ENCODE measurements at places on chromosomes 3 and 15. TPM values are rescaled to one million over a fixed set of nuclear protein-coding genes. Genes with fewer than 3 reads are reported as not detected.

GRCh38 chr3:110494093-110494490, 577.5 kb upstream of the NECTIN3 start:
- H3K27ac ChIP-seq: no peak overlapping the region
- H3K36me3 ChIP-seq: no peaks in the 10 kb centered on the region
- H3K27me3 ChIP-seq: peaks cover 1% of the 10 kb centered on the region
- DNase-seq: no peak

- H3K27ac ChIP-seq: no peak overlapping the region
- no peak overlapping the region for H3K4me3 ChIP-seq
- peaks cover 13% of the 10 kb centered on the region for H3K27me3 ChIP-seq
Measured at GRCh38 chr3:14238356-14238755, 59.7 kb downstream of the LSM3 start.

DNA sequence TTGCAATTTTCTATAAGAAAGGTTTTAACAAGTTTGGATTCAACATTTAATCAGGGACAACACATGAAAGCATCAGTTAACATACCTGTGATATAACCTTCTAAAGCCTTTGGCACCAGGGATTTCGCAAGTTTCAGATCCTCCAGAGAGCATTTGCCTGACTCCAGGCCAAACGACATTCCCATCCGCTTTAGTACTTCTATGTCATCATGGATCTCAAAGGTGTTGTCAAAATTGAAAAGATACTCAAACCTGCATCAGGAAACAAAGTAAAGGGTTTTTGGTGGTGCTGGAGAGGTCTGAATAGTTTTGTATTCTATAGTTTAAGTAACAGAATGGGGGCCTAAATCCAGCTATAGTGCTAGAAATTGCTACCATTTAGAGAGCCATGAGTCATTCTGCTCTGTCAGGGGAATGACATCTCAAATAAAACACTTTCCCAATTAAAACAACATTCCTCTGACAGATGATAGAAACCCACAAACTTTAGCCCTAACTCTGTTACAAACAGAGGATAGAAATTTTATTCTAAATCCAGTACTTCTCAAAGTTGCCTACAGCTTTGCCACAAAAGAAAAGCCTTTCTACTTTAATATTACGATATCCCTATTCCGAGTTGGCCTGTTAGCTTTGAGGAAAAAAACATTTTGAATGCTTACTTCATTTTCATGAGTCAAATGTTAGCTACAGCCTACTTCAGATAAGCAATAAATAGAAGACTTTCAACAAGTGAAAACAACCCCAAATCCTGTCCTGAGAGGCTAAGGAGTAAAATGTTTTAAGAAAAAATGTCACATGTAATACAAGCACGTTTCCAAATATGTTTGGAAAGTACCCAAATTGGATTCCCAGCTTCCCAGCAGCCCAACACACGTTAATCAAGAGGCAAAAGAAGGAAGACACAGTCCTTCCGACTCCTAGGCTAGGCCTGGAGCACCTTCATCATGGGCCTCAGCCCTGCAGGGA, 83.4 kb downstream of the ATP1B3 start:
- no peak overlapping the region for H3K27ac ChIP-seq
- no peak for DNase-seq
- H3K4me3 ChIP-seq: no peak overlapping the region
- H3K27me3 ChIP-seq: no peaks in the 10 kb centered on the region
- peaks cover 3% of the 10 kb centered on the region for H3K4me1 ChIP-seq

- H3K27me3 ChIP-seq: no peaks in the 10 kb centered on the region
- no peak overlapping the region for H3K4me3 ChIP-seq
- no peak overlapping the region for H3K27ac ChIP-seq
- peaks cover 4% of the 10 kb centered on the region for H3K4me1 ChIP-seq
- H3K36me3 ChIP-seq: peaks cover 14% of the 10 kb centered on the region
- no peak for DNase-seq
Measured at GRCh38 chr3:47813551-47814177, 10.7 kb downstream of the DHX30 start.

DNA sequence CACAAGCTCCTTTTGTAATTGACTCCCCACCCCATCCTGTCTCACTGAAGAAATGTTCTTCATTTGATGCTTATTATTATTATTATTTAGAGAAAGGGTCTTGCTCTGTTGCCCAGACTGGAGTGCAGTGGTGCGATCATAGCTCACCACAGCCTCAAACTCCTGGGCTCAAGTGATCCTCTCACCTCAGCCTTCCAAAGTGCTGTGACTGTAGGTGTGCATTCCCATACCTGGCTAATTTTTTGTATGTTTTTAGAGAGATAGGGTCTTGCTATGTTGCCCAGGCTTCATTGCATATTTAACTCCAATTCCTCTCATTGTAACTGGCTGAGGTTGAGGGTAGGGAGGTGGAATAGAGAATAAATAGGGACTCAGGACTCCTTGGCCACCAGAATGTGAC, 22.3 kb downstream of the SEMA5B start:
- H3K4me3 ChIP-seq: no peak overlapping the region
- no peaks in the 10 kb centered on the region for H3K36me3 ChIP-seq
- H3K27ac ChIP-seq: no peak overlapping the region
- DNase-seq: no peak
- peaks cover 42% of the 10 kb centered on the region for H3K27me3 ChIP-seq
- H3K4me1 ChIP-seq: peaks cover 4% of the 10 kb centered on the region

The LRRC2 gene
- total RNA-seq: not detected

The GLDN gene
- not detected for total RNA-seq

The CACNA2D2 gene
- 0.69 TPM for total RNA-seq

Measured in activated CD4-positive, alpha-beta memory T cell treated with anti-CD3 and anti-CD28 coated beads for 36 hours (primary cell).